ENCODE measurements at places on chromosomes 13 and 19.
A peak's percentile ranks its signal among the peaks of the same experiment; 100 is the strongest.

DNA sequence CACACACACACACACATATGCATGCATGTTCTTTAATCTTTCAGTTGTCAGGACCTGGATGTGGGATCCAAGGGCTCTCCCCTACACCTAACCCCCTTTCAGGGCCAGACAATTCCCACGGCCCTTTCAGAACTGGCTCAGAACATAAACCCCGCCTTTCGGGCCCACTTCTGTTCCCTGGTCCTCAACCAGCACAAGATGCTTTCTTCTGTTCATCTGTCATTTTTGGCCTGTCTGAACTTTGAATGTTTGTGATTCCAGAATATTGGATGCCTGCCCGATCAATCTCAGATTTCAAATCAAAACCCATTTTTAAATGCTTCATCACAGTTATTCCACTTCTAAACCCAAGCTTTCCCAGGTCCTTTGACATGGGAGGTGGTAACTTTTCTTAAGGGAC is 167.3 kb downstream of the USP12 start:
- no peak for DNase-seq

GRCh38 chr19:15666883-15667282 is 6.0 kb upstream of the CYP4F12 start:
- no peak for DNase-seq

GRCh38 chr13:33882804-33883203 is 64.9 kb downstream of the RFC3 start:
- no peak for DNase-seq

DNA sequence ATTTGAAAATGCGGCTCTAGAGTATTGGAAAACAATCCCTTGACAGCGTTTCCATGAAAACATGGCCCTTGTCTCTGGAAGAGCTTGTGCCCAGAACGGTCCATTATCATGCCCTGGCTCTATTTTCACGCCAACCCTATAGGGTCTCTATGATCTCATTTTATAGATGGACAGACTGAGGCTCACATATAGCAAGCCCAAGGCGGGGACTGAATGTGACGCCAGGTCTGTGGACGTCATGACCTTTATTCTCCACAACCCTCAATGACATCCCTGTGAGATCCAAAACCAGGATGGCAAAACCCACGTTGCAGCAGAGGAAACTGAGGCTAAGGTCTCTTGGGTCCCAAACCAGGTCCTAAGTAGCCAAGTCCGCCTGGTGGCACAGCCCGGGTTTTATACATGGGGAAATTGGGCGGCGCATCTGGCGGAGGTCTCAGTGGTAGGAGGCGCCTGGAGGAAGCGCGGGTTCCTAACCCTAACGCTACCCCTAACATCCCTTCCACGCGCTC is 425 bp upstream of the COLGALT1 start:
- no peak for DNase-seq

- DNase-seq: no peak
Measured at GRCh38 chr13:39302820-39303219, 264.6 kb downstream of the NHLRC3 start.

DNA sequence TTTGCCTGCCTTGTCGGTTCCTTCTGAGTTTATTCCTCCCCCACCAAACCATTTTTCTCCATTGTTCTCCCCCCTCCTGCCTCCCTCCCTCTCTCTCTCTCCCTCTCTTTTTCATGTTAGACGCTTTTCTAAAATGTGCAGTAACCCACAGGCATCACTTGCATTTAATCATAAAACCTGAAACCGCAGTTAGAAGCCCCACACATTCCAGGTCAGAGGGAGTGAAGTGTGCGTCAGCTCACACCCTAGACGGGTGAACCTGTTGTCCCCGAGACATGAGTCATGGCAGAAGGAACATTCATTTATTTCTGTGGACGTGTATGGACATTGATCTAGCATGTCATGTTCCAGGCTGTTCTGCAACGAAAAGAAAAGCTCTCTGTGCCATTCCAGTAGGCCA is 19.9 kb downstream of the ONECUT3 start:
- no peak for DNase-seq

DNA sequence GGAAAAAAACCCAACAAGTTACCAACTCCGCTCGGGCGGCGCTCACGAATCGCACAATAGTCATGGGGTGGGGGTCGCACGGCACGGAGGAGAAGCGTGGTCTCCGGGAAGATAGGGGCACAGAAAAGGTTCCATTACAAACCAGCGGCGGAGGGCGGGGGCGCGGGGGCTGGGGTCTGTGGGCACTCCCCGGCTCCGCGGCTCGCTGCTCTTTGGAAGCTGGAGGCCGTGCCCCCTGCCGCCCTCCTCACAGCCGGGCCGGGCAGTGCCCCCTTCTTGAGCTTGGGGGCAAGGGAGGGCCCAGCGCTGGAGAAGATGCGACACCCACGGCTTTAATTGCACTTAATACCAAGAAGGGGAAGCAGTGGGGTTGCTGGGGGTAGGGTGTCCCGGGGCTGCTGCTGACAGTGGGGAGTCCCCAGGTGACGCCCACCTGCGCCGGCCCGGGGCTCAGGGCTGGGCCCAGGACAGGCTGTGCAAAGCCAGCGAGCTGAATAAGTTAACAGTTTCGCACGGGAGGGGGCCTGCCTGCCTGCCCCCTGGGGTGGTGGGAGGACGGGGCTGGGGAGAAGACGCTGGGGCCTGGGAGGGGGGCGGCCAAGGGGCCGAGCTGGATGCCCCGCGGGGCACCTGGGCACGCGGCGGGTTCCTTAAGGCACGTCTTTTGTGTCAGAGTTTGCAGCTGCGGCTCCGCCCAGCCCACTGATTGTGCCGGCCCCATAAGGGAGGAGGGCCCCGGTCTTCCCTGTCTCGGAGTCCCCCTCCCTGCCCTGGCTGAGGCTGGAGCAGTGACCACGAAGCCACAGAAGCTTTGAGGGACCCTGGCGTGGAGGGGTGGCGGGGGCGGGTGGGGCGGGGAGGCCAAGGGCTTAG is 9.8 kb downstream of the DCAF15 start:
- no peak for DNase-seq

- no peak for DNase-seq
Measured at GRCh38 chr19:5067678-5068077, 98.8 kb downstream of the KDM4B start.

DNA sequence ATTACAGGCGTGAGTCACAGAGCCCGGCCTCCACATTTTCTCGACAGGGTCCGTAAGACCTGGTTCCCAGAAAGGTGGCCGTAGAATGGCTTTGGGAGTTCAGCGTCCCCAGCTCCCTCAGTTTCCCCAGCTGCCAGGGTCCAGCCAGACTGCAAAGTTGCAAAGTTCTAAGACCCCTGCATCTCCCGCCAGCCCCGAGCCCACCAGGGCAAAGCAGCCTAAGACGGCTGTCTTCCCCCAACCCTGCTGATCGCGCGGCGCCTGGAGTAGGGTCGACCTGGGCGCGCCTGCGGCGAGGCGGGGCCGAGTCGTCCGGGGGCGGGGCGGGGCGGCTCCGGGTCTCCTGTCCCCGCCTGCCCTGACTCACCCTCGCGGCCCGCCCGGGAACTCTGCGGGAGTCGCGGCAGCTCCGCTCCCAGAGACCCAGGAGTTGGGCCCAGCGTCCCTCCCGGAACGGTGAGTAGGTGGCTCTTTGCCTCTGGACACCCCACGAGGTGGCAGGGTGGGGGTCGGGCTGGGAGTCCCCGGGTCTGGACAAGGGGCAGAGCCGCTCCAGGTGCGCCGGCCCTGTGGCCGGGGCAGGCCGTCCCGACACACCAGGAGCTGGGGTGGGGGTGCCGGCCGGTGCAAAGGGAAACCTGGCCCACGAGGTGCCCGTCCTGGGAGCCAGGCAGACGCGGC is at the start of gene LRRC8E:
TSS of gene LRRC8E (plus strand) at position 366 of the 681 bp plus-strand sequence. CDS start 7,094 bp downstream, outside the sequence.
- peak; percentile 64 for DNase-seq

- no peak for DNase-seq
Measured at GRCh38 chr13:49063497-49063896, 87.8 kb downstream of the FNDC3A start.

DNA sequence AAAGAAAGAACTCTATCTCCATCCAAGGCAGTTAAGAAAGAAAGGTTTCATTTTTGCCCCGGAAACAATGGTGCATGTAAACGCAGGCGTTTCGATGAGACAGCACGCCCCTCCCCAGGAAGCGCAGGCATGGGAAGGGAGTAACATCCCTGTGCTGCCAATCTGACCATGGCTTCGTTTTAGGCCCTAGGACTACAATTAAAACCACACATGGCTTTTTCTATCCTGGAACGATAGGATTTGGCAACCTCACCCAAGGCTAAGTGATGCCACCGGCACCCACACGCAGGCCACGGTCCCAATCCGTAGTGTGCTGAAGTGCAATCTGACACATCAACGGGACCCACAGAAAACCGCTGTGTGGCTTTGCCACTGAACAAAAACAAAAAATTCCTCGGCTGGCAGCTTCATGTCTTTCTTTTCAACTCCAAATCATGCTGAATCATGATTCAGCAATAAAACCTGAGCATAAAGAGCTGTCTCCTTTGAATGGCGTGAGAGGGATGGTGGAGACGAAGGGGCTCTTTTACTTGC is 24.2 kb downstream of the RANBP3 start:
- DNase-seq: no peak

GRCh38 chr19:41604831-41605230 is 22.0 kb downstream of the CEACAM4 start:
- no peak for DNase-seq

DNA sequence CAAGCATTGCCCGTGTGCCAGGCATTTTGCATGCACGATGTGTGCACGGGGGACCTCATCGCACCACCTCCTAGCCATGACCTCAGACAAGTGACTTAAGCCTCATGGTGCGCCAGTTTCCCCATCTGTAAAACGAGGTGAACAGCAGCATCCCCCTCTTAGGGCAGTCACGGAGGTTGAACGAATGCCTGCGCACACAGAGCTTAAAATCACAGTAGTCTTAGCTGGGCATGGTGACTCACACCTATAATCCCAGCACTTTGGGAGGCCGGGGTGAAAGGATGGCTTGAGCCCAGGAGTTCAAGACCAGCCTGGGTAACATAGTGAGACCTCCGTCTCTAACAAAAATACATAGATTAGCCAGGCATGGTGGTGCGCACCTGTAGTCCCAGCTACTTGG is 48.6 kb downstream of the PIN1 start:
- DNase-seq: no peak

- DNase-seq: no peak
Measured at GRCh38 chr13:48783181-48783630, 129.5 kb downstream of the CYSLTR2 start.

- DNase-seq: no peak
Measured at GRCh38 chr13:107139006-107139405, 571.1 kb upstream of the ARGLU1 start.

GRCh38 chr19:29806098-29806866 is 5.5 kb upstream of the CCNE1 start:
- DNase-seq: no peak

- DNase-seq: no peak
Measured at GRCh38 chr13:48194379-48194754, 38.6 kb upstream of the ITM2B start.

DNA sequence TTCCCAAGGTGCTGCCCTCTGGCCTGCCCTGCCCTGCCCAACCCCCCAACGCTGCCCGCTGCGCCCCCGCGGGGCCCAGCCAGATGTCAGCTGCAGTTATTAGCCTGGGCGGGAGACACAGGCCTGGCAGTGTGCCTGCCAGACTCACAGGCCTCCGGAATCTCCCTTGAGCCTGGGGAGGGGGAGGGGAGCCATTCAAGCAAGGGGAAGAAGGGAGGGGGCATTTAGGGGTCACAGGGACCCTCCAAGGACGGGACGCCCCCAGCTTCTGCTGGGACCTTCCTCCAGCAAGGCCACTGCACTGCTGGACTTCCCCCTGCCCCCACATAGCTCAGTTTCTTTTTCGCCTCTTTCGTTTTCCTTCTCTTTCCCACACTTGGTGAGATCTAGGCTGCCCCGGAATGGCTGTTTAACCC is 2.6 kb upstream of the JUNB start:
- peak; percentile 54 for DNase-seq

DNA sequence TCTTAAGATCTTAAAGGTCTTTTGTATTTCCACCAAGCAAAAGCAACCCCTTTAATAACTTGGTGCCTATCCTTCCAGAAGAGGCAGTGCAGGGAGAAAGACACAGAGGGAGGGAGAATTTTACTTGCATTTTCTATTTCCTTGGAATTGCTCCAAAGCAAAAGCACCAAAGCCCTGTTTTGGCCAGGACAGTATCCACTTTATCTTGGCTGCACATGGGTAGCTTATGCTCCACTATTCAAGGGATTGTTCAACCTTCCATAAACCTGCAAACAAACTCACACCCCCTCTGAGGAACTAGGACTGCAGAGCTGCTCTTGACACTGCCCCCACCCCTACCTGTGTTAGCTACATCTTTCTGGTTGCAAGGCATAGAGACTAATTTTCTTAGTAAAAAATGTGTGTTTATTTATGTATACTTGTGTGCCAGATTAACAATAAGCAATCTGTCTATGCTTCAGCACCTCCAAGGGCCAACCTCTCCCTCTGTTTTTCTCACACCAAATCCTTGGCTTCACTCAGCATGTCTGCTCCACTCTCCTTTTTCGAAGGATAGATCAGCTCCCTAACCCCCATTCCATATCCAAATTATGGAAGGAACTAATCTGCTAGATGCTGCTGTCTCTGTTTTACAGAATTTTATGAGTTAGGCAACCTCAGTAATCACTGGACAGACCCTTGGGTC is 68.1 kb upstream of the KLF12 start:
- DNase-seq: no peak

- no peak for DNase-seq
Measured at GRCh38 chr13:28679628-28680027, 20.7 kb downstream of the POMP start.

DNA sequence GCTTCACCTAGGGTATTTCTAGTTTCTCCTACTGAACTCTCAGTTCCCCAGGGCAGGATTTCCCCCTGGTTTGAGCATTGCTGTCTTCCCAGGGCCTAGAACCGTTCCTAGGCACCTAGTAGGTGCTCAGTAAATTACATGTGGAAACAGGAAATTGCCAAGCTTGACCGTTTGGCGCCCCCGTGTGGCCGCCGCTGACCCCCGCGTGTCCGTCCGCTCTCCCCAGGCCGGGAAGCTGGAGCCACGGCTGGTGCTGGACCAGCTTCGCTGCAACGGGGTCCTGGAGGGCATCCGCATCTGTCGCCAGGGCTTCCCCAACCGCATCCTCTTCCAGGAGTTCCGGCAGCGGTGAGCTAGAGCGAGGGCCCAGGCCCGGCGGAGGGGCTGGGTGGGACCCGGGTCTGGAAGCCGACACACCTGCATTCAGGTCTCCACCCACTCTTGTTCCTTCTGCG is 55.5 kb downstream of the MYH14 start:
- peak; percentile 7 for DNase-seq

DNA sequence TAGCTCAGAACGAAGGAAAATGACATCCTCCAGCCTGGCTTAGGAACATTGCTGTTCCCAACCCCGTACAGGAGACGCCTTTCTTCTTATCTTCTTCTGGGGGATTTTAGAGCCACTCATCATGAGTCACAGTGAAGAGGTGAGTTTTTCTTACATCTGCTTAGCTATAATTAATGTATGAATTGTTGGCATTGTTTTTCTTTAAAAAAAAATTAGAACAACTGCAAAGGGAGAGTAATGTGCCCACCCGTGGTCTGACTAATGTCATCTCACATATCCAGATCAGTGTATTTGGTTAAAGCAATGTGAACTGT is 310.6 kb upstream of the TSHZ3 start:
- DNase-seq: no peak
